ENCODE measurements at places on chromosomes 13 and 19.

GRCh38 chr13:29575098-29575497, 20.4 kb downstream of the SLC7A1 start:
- H3K36me3 ChIP-seq, result peaks cover 5% of the 10 kb centered on the region
- H3K27me3 ChIP-seq, result no peaks in the 10 kb centered on the region
- H3K27ac ChIP-seq, result no peak overlapping the region

DNA sequence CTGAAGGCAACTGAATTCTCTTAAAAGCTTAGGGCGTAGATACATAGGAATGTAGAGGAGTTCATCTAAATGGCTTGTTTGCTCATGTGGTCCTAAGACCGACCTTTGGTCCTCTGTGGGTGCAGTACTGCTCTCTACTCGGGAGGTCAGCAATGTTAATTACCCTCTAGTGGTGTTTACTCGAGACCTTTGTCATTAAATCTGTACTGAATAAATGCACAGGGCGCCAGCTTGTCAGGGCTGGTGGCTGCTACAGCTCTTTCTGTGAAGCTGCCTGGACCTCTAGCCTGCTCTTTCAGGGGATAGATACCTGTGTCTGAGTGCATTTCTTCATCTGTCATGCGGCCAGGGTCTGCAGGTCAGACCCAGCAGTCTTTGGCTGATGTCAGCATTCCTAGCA, 29.2 kb upstream of the MPHOSPH8 start:
- DNase-seq, result no peak
- peaks cover 4% of the 10 kb centered on the region for H3K4me1 ChIP-seq
- H3K27me3 ChIP-seq, result peaks cover 2% of the 10 kb centered on the region

GRCh38 chr19:40356681-40357595, 8.4 kb downstream of the PLD3 start:
- H3K4me1 ChIP-seq, result no peaks in the 10 kb centered on the region
- no peaks in the 10 kb centered on the region for H3K36me3 ChIP-seq

DNA sequence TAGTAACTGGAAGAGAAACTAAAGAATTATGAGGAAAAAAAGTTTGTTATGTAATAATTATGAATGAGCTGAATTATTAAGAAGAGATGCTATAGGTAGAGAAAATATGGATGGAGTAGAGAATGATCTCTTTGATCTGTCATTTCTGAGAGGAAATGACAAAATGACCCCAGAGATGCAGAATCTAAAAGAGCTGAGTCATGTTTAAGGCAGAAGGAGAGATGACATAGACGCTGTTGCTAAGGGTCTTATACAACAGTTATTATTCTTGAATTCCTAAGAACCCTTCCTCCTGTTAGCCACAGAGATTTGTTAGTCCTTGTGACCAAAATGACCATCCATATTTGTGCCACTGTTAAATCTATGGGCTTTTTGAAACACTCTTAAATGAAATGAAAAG, 58.3 kb upstream of the FREM2 start:
- H3K4me3 ChIP-seq, result no peak overlapping the region
- no peaks in the 10 kb centered on the region for H3K27me3 ChIP-seq

DNA sequence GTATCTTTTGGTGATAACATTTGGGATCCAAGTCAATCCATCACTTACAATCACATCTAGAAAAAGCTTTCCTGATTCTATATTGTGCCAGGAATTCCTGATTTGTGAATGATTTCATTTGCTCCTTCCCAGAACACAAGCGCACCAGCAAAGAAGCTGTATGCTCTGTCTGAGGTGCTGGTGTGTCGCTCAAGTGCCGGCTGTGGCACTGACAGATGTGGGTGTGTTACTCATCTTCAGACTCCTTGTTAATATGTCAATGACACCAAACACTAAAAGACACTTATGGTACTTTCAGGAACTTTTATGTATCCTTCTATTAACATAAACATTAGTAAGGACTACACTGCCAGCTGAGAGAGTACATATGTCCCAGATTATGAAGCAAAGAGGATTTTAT, 429.1 kb downstream of the ITGBL1 start:
- DNase-seq, result no peak
- no peaks in the 10 kb centered on the region for H3K36me3 ChIP-seq
- no peak overlapping the region for H3K27ac ChIP-seq

GRCh38 chr19:57689750-57690149, 8.0 kb downstream of the ZNF551 start:
- H3K36me3 ChIP-seq, result peaks cover 27% of the 10 kb centered on the region
- no peak for DNase-seq
- no peak overlapping the region for H3K4me3 ChIP-seq
- no peak overlapping the region for H3K27ac ChIP-seq

GRCh38 chr19:43425567-43426392, 11.1 kb downstream of the TEX101 start:
- no peak overlapping the region for H3K4me3 ChIP-seq
- no peaks in the 10 kb centered on the region for H3K36me3 ChIP-seq
- no peaks in the 10 kb centered on the region for H3K27me3 ChIP-seq
- no peak for DNase-seq

DNA sequence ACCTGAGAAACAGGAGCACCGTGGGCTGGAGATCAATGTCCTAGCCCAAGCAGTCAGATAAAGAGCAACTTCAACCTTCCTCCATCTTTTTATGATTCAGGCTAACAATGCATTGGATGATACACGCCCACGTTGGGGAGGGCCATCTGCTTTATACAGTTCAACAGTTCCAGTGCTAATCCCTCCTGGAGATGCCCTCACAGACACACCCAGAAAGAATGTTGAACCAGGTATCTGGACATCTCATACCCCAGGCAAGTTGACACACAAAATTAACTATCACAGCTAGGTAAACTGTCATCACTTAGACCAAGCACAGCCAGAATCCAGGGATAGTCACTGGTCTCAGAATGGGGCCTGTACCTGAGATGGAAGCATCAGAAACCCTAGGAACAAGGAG, 20.6 kb upstream of the SERPINE3 start:
- peaks cover 35% of the 10 kb centered on the region for H3K4me1 ChIP-seq
- no peaks in the 10 kb centered on the region for H3K27me3 ChIP-seq
- H3K27ac ChIP-seq, result no peak overlapping the region

DNA sequence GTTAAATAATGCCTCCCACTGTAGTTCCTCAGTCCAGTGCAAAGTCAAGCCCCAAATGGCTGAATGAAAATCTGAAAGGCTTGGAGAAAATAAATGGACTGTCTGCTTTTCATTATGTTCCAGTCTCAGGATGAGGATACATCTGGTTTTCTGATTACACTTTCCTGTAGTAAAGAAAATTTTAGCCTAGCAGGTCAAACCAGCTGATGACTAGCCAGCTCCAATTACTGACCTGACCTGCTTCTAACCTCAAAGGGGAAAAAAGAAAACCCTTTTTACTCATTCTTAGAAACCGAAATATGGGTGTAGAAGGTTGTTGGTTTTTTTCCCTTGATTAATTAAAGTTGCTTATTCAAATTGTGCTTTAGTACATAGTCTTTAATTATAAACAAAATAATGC, 418.4 kb downstream of the EFNB2 start:
- no peaks in the 10 kb centered on the region for H3K27me3 ChIP-seq
- no peaks in the 10 kb centered on the region for H3K36me3 ChIP-seq
- peak; percentile 68 for DNase-seq
- H3K4me1 ChIP-seq, result peaks cover 21% of the 10 kb centered on the region

GRCh38 chr19:52397310-52398080, at the start of gene ZNF528:
Gene ZNF528, plus strand, starts transcription at chr19:52397849. Its CDS starts 4,165 bp downstream, at chr19:52402014.
- peak within 1 kb of the TSS; percentile 89 for H3K4me3 ChIP-seq
- no peaks in the 10 kb centered on the region for H3K27me3 ChIP-seq
- H3K27ac ChIP-seq, result peak within 1 kb of the TSS; percentile 32
- DNase-seq, result peak; percentile 83
- H3K4me1 ChIP-seq, result no peaks in the 10 kb centered on the region
- H3K36me3 ChIP-seq, result peaks cover 4% of the 10 kb centered on the region

- H3K36me3 ChIP-seq, result no peaks in the 10 kb centered on the region
- H3K4me1 ChIP-seq, result no peaks in the 10 kb centered on the region
- DNase-seq, result no peak
Measured at GRCh38 chr19:53507523-53508442, 30.2 kb upstream of the ZNF331 start.

DNA sequence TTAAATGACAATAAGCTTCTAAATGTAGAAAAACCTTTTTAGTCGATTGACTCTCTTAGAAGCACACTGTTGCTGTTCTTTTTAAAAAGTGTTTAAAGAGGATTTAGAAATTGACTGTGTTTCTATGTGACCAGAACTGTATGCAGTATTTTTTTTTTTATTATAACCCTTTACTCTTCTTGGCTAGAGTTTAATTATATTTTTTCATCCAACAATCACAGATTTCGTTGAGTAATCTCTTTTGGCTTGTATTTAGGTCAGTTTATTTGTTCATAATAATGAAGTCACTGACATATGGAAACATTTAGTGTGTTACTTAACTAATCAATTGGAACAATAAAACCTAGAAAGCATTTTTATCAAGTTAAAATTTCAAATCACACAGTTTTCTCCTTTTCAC, 19.9 kb downstream of the CSNK1A1L start:
- H3K4me1 ChIP-seq, result no peaks in the 10 kb centered on the region
- H3K36me3 ChIP-seq, result no peaks in the 10 kb centered on the region
- H3K27ac ChIP-seq, result no peak overlapping the region
- H3K4me3 ChIP-seq, result no peak overlapping the region
- H3K27me3 ChIP-seq, result no peaks in the 10 kb centered on the region

GRCh38 chr19:51535535-51535934, 4.1 kb upstream of the SIGLEC6 start:
- H3K4me1 ChIP-seq, result no peaks in the 10 kb centered on the region
- H3K27me3 ChIP-seq, result no peaks in the 10 kb centered on the region
- no peak for DNase-seq
- H3K36me3 ChIP-seq, result no peaks in the 10 kb centered on the region
- no peak overlapping the region for H3K4me3 ChIP-seq

- DNase-seq, result no peak
- H3K27ac ChIP-seq, result no peak overlapping the region
- peaks cover 4% of the 10 kb centered on the region for H3K4me1 ChIP-seq
- no peak overlapping the region for H3K4me3 ChIP-seq
- peaks cover under 1% of the 10 kb centered on the region for H3K27me3 ChIP-seq
Measured at GRCh38 chr13:43122791-43123190, 99.4 kb downstream of the DNAJC15 start.

GRCh38 chr19:14440049-14440448, 6.9 kb downstream of the PKN1 start:
- H3K4me1 ChIP-seq, result peaks cover 3% of the 10 kb centered on the region
- peaks cover 3% of the 10 kb centered on the region for H3K36me3 ChIP-seq
- H3K27me3 ChIP-seq, result no peaks in the 10 kb centered on the region
- H3K4me3 ChIP-seq, result no peak overlapping the region
- DNase-seq, result no peak

DNA sequence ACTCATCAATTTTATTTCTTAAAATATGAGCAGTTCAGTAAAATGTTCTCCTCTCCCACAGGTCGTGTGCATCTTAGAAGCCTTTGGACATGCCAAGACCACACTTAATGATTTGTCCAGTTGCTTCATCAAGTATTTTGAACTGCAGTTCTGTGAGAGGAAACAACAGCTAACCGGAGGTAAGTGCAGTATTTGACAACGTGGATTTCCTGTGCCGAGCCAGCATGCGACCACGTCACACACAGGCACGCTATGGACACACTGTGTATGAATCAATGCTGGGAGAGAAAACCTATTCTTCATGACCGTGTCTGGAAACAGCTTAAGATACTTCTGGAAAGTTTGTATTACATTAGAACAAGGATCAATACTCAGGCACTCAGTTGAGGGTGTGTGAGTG, 268.5 kb downstream of the MYO16 start:
- DNase-seq, result no peak
- peaks cover 3% of the 10 kb centered on the region for H3K4me1 ChIP-seq
- no peaks in the 10 kb centered on the region for H3K36me3 ChIP-seq
- H3K27me3 ChIP-seq, result no peaks in the 10 kb centered on the region
